Naive thymus-derived CD4-positive, alpha-beta T cell (primary cell): ENCODE measurements at places on chromosomes 5 and 9. TPM values are rescaled to one million over a fixed set of nuclear protein-coding genes. Genes with fewer than 3 reads are reported as not detected.

DNA sequence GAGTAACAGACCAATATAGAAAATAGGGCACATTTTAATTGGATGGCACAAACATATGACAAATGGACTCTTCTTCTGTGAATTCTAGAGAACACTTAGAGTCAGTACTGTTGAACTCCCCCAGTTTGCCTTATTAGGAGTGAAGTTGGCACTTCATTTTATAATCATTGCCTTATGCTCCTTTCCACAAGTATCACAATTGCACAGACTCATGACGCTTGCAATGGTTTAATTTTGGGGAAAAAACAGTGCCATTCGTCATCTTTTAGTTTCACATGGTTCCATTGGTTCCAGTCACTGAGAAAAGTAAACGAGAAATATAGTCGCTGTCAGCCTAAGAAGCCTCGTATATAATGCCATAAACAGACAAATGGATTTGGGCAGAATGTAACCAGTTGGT lies 71.2 kb downstream of the LURAP1L start:
- no peak for DNase-seq

GRCh38 chr5:157983906-157984551 lies 125.1 kb upstream of the CLINT1 start:
- DNase-seq, result no peak

NR5A1 gene
- total RNA-seq, result not detected

DNA sequence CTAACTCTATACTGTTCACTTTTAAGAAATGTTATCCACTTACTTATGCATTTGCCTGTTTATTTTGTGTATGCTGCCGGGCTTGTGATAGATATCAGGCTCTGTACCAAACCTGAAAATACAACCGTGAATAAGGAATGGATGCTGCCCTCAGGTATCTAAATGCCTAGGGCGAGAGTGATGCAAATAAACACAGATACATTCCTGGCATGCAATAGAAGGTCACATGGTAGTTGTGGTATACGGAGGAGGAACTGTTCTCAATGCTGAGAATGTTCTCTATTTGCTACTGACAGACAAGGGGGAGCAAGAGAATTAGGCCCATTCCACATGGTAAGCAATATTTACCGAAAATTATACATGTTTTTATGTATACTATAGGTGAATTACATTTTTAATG lies 227.8 kb downstream of the ICE1 start:
- DNase-seq, result no peak

GRCh38 chr9:125038166-125038565 lies 97.3 kb upstream of the GOLGA1 start:
- no peak for DNase-seq

SLC25A51 gene
- total RNA-seq, result 37.8 TPM

PCDHB16 gene
- total RNA-seq, result not detected

SOHLH1 gene
- total RNA-seq, result not detected

GRCh38 chr9:115225459-115226116 lies 107.6 kb upstream of the TNC start:
- no peak for DNase-seq
